CD4-positive, alpha-beta T cell treated with Interleukin-17A for 4 hours (primary cell): ENCODE measurements at places on chromosomes 1 and 21.

GRCh38 chr1:51093581-51093980 lies 8.4 kb upstream of the C1orf185 start:
- DNase-seq, result no peak

DNA sequence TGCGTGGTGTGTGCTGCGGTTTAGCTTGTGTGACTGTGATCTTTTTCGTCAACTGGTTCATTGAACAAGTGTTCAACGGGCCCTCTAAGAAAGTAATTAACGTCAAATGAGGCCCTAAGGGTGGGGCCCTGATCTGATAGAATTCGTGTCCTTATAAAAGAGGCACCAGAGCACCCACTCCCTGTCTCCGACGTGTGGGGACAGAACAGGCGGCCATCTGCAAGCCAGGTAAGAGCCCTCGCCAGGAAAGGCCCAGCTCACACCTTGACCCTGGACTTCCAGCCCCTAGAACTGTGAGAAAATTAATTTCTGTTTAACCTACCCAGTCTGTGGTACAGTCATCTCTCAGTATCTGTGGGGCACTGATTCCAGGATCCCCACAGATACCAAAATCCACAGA lies 20.4 kb upstream of the SAMD11 start:
- no peak for DNase-seq

GRCh38 chr21:15749861-15750159 lies 20.0 kb downstream of the USP25 start:
- DNase-seq, result no peak

- DNase-seq, result no peak
These were observed 35.4 kb upstream of the DSCAM start for GRCh38 chr21:40882192-40882915.

GRCh38 chr1:7960165-7960564 lies 1.3 kb upstream of the PARK7 start:
- no peak for DNase-seq

GRCh38 chr1:150530491-150531159 lies 15.1 kb downstream of the FALEC start:
- no peak for DNase-seq

DNA sequence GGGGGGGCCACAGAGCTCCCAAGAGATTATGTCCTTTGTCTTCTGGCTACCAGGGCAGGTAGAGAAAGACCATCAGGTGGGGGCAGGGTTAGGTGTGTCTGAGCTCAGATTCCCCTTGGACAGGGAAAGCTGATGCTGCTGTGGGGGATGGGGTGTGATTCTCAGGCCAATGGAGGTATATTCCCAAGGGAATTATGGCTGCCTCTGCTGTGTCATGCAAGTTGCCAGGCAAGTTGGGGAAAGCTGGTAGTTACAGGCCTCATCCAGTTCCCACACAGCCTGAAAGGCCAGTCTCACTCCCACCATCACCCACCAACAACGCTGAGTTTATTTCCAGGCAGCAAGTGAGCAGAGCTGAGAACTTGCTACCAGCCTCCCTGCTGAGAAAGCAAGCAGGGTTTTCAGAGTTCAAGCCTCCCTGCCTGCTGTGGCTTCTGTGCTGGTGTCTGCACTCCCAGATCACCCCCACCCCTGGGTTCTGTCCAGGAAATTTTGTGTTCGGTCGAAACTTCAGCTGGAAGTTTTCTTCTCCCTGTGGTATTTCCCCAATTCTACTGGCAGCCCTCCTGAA lies 21.3 kb downstream of the IFI16 start:
- no peak for DNase-seq

- DNase-seq, result no peak
These were observed 73.1 kb downstream of the VPS13D start for GRCh38 chr1:12302798-12303447.

DNA sequence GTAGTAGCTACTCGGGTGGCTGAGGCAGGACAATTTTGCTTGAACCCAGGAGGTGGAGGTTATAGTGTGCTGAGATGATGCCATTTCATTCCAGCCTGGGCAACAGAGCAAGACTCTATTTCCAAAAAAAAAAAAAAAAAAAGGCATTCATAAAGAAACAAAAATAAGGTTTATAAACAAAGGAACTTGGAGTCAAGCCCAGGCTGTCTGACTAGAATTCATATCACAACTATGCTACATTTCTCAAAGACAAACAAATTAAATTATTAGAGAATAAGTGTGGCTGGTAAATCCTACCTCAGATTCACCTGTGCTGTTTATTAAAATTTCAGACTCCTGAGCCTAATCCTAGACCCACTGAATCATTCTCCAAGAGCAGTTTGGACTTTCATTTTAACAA lies 4.2 kb downstream of the GCLM start:
- no peak for DNase-seq

DNA sequence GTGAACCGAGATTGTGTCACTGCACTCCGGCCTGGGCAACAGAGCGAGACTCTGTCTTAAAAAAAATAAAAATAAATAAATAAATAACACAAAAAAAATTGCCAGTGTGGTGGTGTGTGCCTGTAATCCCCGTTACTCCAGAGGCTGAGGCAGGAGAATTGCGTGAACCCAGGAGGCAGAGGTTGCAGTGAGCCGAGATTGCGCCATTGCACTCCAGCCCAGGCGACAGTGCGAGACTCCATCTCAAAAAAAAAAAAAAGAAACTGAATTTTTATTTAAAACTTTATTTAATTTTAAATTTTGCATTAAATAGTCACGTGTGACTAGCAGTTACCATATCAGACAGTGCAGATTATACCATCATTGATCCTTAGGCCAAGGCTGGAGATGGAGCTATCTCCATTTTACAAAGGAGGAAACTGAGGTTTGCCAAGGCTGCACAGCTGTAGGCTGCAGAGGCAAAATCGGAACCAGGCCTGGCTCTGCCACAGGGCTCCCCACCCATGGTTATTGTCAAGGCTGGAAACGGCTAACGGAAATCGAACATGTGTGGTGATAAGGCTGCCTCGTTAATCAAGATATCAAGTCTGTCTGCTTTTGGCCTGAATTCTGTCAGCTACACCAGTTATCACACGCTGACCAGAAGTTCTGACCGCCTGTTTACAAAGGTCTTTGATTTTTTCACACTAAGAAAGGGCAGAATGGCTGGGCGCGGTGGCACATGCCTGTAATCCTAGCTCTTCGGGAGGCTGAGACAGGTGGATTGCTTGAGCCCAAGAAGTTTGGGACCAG lies 20.5 kb downstream of the HSPG2 start:
- DNase-seq, result no peak

GRCh38 chr1:41580021-41580420 lies 95.5 kb upstream of the EDN2 start:
- DNase-seq, result no peak

DNA sequence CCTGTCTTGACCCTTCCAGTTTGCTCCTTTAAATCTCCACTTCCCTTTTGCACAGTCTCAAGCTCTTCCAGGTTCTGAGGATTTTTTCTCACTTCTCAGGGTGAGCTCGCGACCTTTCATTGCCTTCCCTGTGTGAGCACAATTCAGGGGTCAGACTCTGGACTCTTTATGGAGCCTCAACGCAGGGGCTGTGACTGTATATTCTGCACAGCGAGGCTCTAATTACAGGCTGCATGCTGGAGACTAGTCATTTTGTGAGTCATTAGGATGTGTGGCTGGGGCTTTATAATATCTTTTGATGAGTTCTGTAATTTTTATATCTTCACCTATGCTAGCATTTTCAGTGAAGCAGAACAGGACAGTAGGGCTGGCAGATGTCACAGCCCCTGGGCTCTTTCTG lies 270.7 kb downstream of the KAZN start:
- no peak for DNase-seq

DNA sequence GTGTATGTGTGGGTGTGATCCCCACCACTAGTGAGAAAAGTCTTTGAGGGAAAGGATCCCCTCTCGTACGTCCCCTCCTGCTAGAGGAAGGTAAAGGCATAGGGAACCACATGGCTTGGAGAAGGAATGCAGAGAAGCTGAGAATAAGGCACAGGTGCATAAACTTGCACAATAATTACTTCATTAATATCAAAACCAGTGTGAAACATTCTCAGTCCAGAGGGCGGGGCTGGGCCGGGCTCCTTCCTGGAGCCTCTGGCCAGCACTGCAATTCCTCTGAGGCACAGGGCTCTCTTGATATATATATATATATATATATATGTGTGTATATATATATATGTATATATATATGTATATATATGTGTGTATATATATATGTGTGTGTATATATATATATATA lies 162.6 kb downstream of the TSEN15 start:
- DNase-seq, result no peak
